ENCODE measurements at places on chromosomes 13 and 19.
A peak's percentile ranks its signal among the peaks of the same experiment; 100 is the strongest.

DNA sequence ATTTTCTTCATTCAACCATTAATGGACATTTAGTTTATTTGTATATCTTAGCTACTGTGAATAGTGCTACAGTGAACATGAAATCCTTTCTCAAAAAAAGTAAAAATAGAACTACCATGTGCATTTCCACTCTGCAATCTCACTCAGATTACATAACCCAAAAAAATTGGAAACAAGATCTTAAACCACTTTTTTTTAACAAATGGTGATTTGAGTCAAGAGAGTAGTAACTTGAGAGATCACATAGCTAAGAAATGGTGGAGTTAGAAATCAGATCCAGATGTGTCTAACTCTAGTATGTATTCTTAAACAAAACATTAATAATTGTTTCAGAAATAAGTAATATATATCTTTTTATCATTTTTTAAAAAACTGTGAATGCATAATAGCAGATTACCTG lies 318.3 kb upstream of the SGCG start:
- no peak for DNase-seq

- no peak for DNase-seq
Observed at GRCh38 chr13:27559719-27560118, 60.6 kb downstream of the LNX2 start.

DNA sequence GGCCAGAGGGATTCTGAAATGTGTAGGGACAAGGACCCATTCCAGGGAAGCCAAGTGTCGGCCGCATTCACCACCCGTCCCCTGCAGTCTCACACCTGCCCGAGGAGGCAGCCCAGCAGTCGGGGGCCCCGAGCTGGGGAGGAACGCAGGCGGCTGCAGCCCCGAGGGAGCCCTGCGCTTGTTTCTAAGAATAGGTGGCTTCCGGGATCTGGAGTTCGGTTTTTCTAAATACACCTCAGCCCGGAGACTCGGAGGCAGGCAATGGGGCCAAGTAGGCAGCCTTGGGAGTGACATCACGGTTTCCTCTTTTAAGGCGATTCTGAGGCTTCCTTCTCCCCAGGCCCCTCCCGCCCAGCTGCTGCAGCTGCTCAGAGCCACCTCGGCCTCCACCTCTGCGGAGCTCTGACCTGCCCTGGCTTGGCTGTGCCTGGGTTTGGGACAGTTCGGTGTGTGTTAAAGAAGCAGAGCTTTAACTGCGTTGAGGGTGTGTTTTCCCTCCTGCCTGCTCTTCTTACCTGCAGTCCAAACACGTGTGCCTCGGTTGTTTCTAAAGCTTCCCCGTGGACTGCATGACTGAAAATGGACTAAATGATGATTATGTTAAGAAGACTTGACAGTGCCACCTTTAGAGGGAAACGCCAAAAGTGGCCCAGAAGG lies 80.5 kb downstream of the COL4A2 start:
- DNase-seq: no peak

DNA sequence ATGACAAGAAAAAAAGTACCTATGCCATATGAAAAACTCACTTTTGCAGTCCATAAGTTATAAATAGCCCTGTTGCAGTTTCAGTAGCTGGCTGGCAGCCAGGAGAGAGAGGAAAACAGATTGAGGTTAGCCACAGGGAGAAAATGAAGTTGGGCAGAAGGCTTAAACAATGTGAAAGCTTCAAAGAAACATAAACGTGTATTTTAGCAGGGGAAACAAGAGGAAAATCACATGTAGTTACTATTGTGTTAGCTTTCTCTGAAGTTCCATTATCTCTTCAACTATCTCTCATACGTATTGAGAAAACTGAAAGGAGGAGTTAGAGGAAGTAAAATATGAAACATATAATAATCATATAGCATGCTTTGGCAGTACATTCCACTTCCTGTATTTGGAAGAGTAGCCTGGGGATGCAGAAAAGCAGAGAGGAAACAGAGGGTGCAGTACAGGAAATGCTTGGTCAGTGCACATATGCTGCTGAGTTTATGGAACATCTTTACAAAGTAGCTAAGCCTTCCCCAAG lies 1551.1 kb downstream of the EFNB2 start:
- DNase-seq: no peak

GRCh38 chr13:112748947-112749735 lies 59.3 kb downstream of the ATP11A start:
- peak; percentile 62 for DNase-seq

DNA sequence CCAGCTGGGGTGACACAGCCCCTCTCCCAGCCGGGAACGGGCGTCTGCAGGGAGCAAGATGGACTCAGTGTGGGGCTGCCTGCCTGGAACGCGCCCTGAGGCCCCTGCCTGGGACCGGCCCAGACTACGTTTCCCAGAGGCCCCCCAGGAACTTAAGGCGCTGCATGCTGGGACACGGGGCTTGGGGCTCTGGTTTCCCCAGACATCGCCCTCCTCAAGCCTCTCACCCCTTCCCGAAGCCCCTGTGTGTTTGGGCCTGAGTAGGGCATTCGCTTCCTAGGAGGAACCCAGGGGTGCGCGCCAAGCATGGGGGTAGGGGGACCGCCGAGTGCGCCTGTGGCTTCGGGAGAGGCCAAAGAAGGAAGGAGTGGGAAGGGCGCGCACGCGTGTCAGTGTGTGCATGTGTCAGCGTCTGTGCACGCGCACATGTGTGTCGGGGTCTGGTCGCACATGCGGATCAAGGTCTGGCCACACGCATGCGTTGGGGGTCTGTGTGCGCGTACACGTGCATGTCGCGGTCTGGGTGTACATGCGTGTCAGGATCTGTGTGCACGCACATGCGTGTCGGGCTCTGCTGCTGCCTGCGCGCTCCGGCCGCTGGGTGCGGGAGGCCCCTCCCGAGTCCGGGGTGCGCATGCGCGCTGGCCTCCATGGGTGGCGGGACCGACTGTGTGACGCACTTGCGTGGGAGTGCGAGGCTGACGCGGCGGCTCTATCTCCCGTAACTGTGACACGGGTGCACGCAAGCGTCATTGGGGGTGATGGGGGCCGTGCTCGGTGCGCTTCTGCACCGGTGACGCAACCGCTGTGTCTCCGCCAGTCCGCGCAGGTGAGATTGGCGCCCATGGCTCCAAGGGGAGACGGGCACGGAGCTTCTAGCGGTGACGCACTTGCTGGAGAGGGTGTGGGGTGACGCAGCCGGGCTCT lies 16.2 kb downstream of the ZNF331 start:
- DNase-seq: peak; percentile 87

GRCh38 chr19:5341448-5341820 lies 822 bp upstream of the PTPRS start:
- no peak for DNase-seq

- DNase-seq: peak; percentile 41
Observed at GRCh38 chr19:50835785-50836542, 2.6 kb upstream of the KLK15 start.

DNA sequence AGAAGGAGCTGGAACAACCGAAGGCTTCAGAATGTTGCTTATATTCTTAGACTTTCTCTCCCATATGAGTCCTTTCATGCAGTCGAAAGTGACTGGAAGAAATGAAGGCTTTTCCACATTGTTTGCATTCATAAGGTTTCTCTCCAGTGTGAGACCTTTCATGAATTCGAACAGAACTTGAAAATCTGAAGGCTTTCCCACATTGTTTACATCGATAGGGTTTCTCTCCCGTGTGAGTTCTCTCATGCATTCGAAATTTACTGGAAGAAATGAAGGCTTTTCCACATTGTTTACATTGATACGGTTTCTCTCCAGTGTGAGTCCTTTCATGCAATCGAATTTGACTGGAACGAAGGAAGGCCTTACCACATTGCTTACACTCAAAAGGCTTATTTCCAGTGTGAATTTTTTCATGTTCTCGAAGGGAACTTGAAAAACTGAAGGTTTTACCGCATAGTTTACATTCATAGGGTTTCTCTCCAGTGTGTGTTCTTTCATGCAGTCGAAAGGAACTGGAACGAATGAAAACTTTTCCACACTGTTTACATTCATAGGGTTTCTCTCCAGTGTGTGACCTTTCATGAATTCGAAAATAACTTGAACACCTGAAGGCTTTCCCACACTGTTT lies 21.5 kb downstream of the ZNF14 start:
- no peak for DNase-seq

- no peak for DNase-seq
Observed at GRCh38 chr19:8835446-8835845, 3.3 kb downstream of the MBD3L1 start.

Measured in fibroblast of gingiva (primary cell).